Eye (tissue), 1 donor: ENCODE measurements at places on chromosomes 2 and 18.

- DNase-seq: no peak
These were observed 45.8 kb upstream of the MAL start for GRCh38 chr2:94979406-94980375.

GRCh38 chr2:29281086-29281915 is 166.1 kb downstream of the CLIP4 start:
- peak; percentile 73 for DNase-seq

DNA sequence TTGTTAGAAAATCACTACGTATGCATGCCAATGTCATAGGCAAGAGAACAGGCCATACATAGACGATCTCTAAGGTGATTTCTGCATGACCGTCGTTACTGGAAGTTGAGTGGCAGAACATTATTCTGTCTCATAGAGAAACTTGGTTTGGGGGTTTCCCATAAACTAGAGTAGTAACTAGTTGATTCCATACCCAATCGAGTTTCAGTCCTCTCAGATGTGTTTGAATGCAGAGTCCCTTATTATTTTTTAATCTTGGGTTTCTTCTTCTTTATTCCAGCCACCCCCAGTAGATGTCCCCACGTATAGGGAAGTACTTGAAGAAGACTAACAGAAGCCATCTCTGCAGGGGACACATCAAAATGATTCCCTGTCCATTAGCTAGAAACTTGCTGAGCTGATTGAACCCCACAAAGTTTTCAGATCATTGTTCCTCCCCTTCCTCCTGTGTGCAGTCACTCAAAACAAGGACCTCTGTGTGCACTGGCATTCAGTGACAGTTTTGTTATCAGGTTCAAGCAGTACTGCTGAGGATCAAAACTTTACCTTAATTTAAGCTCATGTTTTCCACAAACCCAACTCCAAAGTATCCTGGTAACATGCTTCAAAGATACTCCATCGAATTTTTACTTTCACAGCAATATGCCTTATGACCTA is 68.4 kb upstream of the CDCA7 start:
- no peak for DNase-seq

DNA sequence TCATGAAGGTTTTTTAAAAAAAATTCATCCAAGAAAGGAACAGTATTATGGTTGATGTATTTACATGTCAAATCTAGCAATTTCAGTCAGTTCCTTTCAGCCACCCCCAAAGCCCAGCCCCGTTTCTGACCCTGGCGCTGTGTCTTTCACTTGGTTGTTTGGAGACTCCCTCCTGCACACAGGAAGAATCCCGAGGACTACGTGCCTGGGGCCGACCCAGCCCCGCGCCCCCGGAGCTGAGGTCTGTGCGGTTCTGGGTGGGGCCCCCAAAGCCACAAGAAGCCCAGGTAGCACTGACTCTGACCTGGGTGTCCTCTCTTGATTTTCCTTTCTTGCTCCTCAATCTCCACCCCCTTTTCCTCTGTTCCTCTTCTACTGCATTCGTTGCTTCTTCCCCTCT is 49.1 kb downstream of the TRAPPC12 start:
- DNase-seq: no peak

- peak; percentile 19 for DNase-seq
These were observed 54.0 kb downstream of the GATA6 start for GRCh38 chr18:22223254-22223964.

DNA sequence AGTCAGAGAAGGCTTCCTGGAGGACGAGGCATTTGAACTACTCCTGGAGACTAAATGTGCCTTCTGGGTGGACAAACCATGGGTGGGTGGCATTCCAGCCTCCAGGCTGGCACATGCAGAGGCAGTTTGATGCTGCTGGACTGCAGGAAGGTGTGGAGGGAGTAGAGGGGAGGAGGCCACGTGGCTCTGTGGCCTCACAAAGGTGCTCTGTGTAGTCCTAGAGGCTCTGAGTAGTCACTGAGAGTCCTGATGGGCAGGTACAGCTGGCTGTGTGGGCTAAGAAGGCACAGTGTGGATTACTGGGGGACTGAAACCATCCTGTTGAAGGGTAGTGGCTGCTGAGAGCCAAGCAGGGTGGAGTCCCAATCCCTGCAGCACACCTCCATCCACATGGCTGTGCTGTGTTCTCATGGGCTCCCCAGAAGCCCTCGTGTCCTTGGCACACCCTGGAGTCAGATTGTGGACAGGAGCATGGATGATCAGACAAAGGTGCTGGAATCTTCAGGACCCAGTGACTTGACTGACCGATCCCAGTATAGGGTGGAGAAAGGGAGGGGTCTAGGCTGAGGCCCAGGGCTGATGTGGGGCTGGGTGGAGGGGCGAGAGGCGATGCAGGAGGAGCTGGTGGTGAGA is 87.4 kb upstream of the HS6ST1 start:
- no peak for DNase-seq
